ENCODE measurements at places on chromosomes 16 and 17.

DNA sequence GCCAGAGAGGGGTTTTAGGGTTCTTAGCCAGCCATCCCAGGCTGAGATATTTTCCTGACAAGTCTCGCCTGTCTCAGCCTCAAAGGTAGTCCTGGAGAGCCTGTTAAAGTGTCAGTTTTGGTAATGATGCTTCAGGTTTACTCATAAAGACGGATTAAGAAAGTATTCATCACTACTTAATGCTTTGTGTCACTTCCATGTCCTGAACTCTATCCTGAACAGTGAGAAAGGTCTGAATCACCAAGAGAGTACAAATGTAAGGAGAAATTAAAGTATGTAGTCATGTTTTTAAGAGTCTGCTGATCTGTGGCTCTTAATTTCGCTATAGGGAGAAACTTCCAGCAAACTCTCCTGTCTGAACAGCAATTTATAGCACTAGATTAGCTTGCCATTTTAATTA lies 14.0 kb downstream of the RPGRIP1L start:
- no peak for DNase-seq

DNA sequence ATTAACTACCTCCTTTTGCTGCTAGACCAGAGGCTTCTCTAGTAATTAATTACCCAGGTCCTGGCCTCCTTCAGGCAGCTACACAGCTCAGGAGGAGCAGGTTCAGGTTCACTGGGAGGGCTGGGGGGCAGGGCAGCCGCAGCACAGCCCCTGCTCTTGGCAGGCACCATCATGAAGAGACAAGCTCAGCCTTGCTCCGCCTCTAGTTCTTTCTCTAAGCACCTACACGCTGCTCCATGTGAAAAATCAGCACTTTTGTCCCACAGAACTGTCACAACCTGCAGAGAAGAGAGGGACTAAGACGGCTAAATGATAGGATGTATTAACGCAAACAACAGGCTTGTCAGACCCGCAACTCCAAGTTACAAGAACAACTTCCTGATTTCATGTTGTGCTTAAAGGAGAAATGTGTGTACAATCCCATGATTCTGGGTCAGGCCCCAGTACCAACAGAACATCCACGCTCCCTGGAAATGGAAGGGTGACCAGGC lies 53.4 kb downstream of the GRB2 start:
- DNase-seq: no peak

- no peak for DNase-seq
Measured at GRCh38 chr17:66469890-66470289, 167.5 kb downstream of the PRKCA start.

- peak; percentile 71 for DNase-seq
Measured at GRCh38 chr17:48215583-48216139, 108.1 kb downstream of the SNX11 start.

DNA sequence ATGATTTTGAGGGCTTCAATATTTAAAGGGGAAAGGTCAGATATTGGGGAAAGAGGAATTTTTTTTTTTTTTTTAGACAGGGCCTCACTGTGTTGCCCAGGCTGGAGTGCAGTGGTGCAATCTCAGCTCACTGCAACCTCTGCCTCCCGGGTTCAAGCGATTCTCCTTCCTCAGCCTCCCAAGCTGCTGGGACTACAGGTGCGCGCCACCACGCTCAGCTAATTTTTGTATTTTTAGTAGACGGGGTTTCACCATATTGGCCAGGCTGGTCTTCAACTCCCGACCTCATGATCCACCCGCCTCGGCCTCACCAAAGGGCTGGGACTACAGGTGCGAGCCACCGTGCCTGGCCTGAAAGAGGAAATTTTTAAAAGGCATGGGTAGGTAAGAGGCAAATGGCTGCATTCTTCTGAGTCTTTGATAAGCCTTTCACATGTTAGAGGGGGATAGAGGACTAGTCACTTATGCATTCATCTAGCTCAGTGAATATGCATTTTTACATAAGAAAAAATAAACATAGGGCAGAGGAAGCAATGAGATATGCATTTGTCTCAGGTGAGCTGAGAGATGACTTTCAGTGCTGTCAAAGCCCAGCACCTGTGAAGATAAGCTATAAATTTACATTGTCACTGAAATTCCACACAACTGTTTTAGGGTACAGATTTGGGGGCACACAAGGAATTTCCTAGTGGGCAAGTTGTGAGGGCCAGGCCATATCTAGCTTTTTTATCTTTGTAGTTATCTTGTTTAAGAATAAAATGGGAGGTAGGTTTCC lies 1.1 kb upstream of the FCSK start:
- DNase-seq: no peak

- DNase-seq: peak; percentile 99
Measured at GRCh38 chr16:8797364-8798173, at the start of the genes PMM2 and TMEM186. Gene PMM2, plus strand, starts transcription at chr16:8797839. Its CDS starts 44 bp downstream, at chr16:8797883. Gene TMEM186, minus strand, starts transcription at chr16:8797639. Its CDS starts 25 bp downstream, at chr16:8797614.

DNA sequence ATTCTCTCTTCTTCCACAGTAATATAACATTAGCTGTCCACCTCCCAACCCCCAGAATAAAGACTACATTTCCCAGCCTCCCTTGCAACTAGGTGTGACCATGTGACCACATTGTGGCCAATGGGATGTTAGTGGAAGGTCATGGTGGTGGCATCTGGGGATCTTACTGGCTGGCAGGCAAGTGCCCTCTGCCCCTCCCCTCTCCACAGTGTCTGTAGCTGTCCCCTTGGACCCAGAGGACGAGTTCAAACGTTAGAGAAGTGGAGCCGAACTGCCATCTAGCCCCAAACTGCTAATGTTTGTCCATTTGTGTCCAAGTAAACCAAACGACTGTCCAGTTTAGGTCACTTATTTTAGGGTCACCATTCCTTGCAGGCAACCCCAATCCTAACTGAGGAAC lies 26.6 kb upstream of the KCNG4 start:
- peak; percentile 44 for DNase-seq

DNA sequence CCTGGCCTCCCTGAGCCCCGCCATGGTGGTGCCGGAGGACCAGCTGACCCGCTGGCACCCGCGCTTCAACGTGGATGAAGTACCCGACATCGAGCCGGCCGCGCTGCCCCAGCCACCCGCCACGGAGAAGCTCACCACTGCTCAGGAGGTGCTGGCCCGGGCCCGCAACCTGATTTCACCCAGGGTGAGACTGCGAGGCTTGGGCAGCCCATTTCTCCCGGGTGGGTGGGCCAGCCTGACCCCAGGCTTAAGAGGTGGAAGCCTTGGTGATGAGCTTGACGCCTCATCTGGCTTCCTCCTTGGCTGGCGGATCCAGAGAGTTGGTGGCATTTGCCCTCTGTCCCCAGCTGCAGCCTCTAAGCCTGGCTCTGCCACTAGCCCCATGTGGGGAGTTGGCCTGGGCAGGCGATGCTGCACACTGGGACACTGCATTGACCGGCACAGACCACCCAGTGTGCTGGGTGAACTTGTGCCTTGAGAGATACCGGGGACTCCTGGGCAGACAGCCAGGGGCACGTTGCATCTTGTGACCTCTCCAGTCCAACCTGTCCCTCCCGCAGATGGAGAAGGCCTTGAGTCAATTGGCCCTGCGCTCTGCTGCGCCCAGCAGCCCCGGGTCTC lies 3.0 kb downstream of the CDT1 start:
- no peak for DNase-seq

GRCh38 chr16:53968454-53968853 lies 264.5 kb downstream of the FTO start:
- DNase-seq: peak; percentile 27

- DNase-seq: peak; percentile 86
Measured at GRCh38 chr17:29111816-29112499, 68.2 kb downstream of the MYO18A start.

GRCh38 chr17:7440834-7441195 lies 1.5 kb downstream of the FGF11 start:
- no peak for DNase-seq

DNA sequence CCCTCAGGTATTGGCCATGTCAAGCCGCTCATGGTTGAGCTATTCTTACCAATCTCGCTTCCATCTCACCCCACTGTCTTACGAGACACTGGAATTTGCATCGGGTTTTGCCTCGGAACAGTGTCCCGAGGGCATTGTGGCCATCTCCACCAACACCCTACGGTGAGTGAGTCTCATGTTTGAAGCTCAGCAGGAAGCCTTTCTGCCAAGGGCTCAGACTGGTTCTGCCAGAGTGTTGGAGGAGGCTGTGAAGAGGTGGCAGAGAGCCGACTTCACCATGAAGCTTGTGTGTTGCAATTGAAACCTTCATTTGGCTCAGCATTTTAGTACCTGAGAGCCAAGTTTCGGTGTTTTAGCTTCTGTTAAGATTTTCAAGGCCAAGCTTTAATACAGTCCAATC lies 38.0 kb downstream of the SF3B3 start:
- DNase-seq: no peak
